ENCODE measurements at places on chromosomes 4 and X.
A peak's percentile ranks its signal among the peaks of the same experiment; 100 is the strongest.

DNA sequence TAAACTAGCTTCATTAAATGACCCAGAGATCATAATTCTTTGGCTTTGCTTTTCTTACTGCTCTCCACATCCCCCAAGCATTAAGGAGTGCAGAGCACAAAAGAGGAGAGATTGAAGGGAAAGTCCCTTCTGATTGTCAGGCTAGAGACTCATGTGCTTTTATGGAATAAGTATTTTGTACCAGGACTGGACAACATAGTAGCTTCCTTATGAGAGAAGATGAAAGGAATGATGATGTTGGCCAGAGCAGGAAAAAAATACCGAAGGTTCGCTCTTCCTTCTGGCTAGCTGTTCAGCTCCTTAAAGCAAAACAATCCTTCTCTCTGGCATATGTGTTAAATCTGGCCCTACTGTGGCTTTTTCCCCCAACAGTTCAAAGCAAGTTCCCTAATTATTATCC is 53.1 kb downstream of the HOPX start:
- H3K36me3 ChIP-seq = peaks cover 13% of the 10 kb centered on the region
- H3K27ac ChIP-seq = no peak overlapping the region
- no peak for DNase-seq

GRCh38 chrX:48617542-48618340 is 20.4 kb downstream of the WDR13 start:
- no peak overlapping the region for H3K4me3 ChIP-seq
- H3K4me1 ChIP-seq = peaks cover 7% of the 10 kb centered on the region
- H3K27ac ChIP-seq = peak overlapping the region; percentile 81
- no peak for DNase-seq
- H3K36me3 ChIP-seq = no peaks in the 10 kb centered on the region

DNA sequence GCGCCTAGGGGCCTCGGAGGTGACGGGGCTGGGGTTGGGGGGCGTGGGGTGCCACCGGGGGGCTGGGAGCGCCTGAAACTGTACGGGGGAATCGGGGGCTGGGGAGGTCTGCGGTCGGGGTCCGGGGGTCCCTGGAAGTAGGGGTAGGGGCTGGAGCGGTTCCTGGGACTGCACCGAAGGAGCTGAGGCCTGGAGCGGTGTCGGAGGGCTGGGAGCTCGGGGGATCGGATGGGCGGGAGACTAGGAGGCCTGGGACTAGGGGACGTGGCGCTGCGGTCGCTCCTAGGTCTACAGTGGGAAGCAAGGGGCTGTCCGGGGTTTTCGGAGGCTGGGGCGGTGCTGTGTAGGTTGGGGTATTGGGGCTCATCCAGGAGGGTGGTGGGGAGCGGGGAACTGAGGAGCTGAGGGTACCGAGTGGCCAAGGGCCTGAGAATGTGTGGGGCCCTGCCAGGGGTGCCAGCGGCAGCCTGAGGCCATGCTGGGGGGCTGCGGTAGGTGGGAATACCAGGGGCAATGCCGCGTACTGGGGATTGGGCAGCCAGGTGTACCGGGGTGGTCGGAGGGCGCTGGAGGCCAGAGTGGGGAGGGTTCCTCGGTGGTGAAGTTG is 562 bp downstream of the AKAP17A start:
- peak overlapping the region; percentile 92 for H3K4me3 ChIP-seq
- H3K36me3 ChIP-seq = peaks cover 33% of the 10 kb centered on the region
- H3K4me1 ChIP-seq = peaks cover 7% of the 10 kb centered on the region
- peak overlapping the region; percentile 78 for H3K27ac ChIP-seq
- H3K27me3 ChIP-seq = peaks cover 15% of the 10 kb centered on the region

GRCh38 chr4:78707793-78708192 is 68.4 kb upstream of the BMP2K start:
- H3K27me3 ChIP-seq = no peaks in the 10 kb centered on the region
- no peak for DNase-seq
- peaks cover 2% of the 10 kb centered on the region for H3K36me3 ChIP-seq
- no peak overlapping the region for H3K4me3 ChIP-seq
- no peak overlapping the region for H3K27ac ChIP-seq

GRCh38 chrX:19569121-19569805 is 54.0 kb upstream of the MAP3K15 start:
- H3K4me3 ChIP-seq = no peak overlapping the region
- peaks cover 4% of the 10 kb centered on the region for H3K27me3 ChIP-seq
- peaks cover 6% of the 10 kb centered on the region for H3K4me1 ChIP-seq
- peaks cover 16% of the 10 kb centered on the region for H3K36me3 ChIP-seq
- no peak overlapping the region for H3K27ac ChIP-seq
- DNase-seq = no peak

GRCh38 chrX:68822641-68823410 is 6.0 kb upstream of the EFNB1 start:
- H3K4me3 ChIP-seq = no peak overlapping the region
- H3K27ac ChIP-seq = no peak overlapping the region
- H3K27me3 ChIP-seq = peaks cover 2% of the 10 kb centered on the region
- H3K4me1 ChIP-seq = peaks cover 3% of the 10 kb centered on the region
- peak; percentile 46 for DNase-seq

- peaks cover 5% of the 10 kb centered on the region for H3K27me3 ChIP-seq
- DNase-seq = peak; percentile 19
- no peaks in the 10 kb centered on the region for H3K36me3 ChIP-seq
- H3K4me3 ChIP-seq = peak overlapping the region; percentile 98
- H3K27ac ChIP-seq = peak overlapping the region; percentile 92
- H3K4me1 ChIP-seq = peaks cover 30% of the 10 kb centered on the region
Measured at GRCh38 chr4:113978561-113979147, 793 bp downstream of the ARSJ start.

DNA sequence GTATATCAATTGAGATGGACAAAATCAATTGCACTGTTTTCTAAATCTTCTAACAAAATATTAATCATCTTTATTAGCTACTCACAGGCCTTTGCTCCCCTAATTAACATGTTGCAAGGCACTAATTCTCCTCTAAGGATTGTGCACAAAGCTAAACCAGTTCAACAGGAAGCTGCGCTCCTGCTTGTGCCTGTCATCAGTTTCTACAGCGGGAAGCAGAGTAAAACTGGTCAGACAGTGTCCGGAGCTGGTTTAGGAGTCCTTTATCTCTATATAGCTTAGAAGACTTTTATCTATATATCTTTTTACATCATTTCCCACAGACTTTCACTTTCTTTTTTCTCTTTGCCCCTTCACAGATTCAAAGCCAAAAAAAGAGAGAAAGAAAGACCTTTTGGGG is 79.1 kb downstream of the ELOVL6 start:
- DNase-seq = no peak
- no peak overlapping the region for H3K4me3 ChIP-seq
- no peaks in the 10 kb centered on the region for H3K36me3 ChIP-seq
- peaks cover 19% of the 10 kb centered on the region for H3K4me1 ChIP-seq
- H3K27ac ChIP-seq = no peak overlapping the region

DNA sequence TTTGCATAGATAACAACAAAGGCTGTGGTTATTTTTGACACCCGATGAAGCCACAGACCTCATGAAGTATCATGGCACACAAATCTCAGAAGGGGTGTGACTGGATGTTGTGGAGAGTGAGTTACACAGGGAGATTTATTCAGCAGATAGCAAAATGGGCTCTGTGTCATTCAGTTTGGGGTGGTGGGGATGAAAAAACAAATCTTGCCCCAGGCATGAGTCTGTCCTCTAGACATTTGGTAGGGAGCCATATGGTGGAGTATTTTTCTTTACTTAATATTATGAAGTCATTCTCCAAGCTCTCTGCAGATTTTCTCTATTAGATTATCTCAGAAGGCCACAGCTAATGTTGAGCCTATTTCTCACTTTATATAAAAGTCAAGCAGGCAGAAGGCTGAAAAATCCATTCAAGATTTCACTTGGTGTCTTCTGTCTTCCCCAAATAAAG is 277.1 kb upstream of the TENM3 start:
- H3K27ac ChIP-seq = no peak overlapping the region
- H3K27me3 ChIP-seq = no peaks in the 10 kb centered on the region
- H3K4me3 ChIP-seq = no peak overlapping the region
- no peak for DNase-seq
- no peaks in the 10 kb centered on the region for H3K36me3 ChIP-seq
- H3K4me1 ChIP-seq = no peaks in the 10 kb centered on the region

All from endothelial cell (in vitro differentiated cells).